COR-L47 (cell line): ENCODE measurements at places on chromosomes 6 and 20.

DNA sequence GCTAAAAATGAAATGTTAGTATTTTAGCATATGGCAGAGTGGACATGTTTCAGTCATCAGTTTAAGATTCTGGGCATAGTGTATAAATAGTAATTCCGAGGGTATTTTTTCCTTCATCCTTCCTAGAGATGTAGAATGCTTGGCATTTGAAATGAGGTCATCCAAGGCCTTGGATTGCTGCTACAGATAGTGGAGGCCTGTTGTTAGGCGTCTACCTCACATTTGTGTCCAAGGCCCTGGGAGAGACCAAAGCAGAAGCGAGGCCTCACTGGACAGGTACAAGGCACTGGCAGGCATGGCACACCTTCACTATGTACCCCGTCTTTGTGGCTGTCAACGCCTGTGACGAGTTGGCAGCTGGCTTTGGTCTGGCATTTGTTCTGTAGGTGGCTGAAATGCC is 58.0 kb downstream of the DTD1 start:
- no peak for DNase-seq

DNA sequence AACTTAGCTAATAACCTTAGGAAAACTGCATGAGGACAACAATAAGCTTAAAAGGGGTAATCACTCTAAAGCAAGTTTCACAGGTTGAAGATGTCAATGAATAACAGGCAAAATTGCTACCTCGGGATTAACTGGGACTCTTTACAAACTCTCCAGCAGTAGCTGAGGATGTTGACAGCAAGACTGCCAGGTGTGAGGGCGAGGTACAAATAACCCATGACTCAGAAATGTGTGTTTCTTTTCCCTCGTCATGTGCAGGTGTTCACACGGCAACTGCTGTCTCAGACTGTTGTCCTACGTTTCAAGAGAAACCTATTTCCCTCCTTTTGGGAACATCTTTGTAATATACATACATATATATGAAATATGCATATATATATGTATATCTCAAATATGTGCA is 15.9 kb downstream of the BCAS1 start:
- no peak for DNase-seq

DNA sequence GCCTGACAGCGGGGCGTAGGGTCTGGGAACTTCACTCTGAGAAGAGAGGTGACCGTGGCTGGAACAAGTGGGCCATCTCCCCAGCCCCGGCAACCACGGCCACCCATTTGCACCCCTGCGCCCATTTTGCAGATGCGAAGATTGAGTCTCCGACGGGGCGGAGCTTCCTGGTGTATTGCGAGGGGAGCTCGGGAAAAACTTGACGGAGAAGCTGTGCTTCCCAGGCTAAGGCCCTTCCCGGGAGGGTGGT is 653 bp downstream of the ZNF335 start:
- DNase-seq, result no peak

- DNase-seq, result no peak
These were observed 15.1 kb downstream of the BMP7 start for GRCh38 chr20:57251344-57251743.

DNA sequence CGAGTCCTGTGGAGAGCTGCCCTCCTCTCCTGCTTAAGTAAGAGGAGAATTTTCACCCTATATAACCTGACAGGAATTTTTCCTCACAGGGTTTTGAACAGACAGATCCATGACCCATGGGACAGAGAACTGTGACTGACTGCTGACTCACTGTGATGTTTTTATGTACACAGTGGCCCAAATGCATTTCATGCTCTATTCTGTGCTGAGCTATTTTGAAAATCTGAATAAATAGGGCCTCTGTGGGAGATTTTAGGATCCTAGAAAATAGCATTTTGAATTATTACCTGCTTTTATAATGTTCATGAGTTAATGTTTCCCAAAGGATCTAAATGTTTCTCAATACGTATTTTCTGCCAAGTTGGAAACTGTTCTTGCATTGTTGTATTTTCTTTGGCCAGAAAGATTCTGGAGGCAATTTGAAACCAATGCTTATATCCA is 577.4 kb downstream of the HTR1B start:
- DNase-seq, result no peak

DNA sequence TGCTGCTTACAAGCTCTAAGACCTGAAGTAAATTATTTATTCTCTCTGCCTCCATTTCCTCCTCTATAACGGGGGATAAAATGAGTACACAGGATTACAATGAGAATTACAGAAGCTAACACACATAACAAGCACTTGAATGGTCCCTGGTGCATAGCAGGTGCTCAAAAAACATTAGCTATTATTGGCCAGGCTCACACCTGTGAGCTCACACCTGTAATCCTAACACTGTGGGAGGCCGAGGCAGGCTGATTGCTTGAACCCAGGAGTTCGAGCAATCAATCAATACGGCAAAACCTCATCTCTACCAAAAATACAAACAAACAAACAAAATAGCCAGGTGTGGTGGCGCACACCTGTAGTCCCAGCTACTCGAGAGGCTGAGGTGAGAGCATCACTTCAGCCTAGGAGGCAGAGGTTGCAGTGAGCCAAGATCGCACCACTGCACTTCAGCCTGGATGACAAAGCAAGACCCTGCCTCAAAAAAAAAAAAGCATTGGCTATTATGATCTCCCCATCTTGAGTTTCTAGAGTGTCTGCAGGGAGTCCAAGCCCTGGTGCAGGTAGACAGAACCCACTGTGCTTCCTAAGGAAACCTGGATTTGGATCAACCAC is 68.1 kb downstream of the PREX1 start:
- peak; percentile 16 for DNase-seq

DNA sequence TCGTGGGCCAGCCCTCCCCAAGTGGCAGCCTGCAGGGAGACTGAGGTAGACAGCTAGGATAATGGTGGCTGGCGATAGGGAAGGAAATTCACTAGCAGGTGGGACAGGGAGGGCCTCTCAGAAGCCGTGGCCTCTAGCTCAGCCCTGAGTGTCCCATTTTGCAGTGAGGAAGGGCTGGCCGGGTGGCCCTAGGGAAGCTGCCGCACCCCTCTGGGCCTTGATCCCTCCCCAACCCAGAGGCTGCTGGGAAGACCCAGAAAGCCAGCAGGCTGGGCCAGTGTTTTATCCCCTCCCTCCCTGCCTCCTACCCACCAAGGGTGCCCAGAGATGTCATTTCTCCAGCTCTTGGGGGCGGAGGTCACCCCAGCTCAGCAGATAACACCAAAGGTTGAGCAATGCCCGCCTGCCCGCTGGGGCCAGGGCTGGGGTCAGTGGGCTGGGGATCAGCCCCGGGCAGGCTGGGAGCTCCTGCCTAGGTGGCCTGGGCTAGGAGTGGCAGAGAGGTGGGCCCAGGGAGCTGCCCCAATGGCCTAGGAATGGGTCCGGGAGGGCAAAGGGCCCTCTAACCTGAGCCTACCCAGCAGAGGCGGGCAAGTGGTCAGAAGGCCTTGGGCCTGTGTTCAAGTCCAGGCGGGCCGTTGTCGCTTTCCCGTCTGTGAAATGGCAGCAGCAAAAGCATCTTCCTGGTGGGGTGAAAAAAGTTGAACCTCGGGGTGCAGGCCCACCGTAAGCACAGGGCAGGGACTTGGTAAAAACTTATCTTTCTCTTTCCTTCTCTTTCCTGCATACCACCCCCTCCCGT is 1.6 kb upstream of the CEBPB start:
- DNase-seq, result no peak

GRCh38 chr6:15263780-15264374 is 18.0 kb downstream of the JARID2 start:
- no peak for DNase-seq

- no peak for DNase-seq
These were observed 117.0 kb downstream of the BMP5 start for GRCh38 chr6:55758156-55758937.

DNA sequence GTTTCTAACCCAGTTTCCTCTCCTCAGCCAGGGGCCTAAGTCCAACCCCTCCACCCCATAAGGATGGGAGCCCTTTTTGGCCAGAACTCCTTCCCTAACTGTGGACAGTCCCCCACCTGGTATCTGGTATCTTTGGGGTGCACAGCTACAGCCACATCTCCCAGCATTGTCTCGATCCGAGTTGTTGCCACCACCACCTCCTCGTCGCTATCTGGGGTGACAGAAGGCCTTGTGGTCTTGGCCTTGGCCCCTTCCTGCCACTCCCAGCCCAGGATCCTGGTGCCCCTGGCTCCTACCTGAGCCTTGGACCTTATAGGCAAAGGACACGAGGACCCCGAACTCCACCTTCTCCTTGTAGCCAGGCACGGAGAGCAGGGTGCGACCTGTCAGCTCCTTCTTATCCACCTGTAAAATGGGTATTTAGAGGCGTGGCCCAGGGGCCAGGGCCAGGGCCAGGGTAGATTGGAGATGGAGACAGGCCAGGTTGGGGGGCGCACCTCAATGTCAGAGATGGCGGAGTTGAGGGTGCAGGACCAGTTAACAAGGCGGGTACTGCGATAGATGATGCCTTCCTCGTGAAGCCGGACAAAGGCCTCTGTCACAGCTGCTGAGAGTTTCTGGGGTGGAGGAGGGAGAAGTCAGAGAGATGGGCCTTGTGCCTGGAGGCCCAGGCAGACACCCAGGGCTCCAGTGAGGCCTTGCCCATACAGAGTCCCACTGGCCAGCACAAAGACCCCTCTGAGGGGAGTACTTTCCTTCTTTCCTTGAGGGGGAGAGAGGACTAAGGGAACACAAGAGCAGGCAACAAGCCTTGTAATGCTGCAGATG is 7.2 kb upstream of the VWA7 start:
- DNase-seq, result no peak

DNA sequence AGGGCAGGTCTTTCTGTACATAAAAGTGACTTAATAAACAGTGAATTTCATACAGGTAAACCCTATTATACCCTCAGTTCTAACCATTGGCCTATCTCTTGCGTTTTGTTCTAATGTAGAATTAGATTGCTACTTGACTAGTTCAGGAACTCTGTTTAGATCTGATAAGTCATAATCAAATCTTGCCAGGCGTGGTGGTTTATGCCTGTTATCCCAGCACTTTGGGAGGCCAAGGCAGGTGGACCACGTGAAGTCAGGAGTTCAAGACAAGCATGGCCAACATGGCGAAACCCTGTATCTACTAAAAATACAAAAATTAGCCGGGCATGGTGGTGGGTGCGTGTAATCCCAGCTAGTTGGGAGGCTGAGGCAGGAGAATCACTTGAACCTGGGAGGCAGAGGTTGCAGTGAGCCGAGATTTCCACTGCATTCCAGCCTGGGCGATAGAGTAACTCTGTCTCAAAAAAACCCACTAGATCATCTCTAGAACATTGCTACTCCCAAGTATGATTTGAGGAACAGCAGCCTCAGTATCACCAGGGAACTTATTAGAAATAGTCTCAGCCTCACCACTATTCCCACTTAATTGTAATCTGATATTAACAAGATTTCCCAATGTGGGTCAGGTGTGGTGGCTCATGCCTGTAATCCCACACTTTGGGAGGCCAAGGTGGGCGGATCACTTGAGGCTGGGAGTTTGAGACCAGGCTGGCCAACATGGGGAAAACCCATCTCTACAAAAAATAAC is 12.2 kb downstream of the GTPBP2 start:
- no peak for DNase-seq

DNA sequence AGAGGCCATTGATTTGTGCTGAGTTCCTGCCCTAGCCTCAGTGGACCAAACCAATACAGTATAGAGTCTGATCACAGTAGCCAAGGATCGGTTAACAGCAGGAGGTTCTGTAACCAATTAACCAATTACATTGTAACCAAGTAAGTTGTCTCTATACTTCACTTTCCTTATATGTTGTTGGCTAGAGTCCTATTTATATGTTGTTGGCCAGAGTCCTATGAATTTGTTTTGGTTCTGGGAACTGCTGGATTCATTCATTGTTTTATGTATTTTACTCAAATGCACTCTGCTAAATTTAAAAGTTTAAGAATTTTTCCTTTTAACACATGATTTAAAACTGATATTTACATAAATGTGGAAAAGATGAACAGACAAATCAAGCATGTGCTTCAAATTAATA is 597.4 kb upstream of the HS3ST5 start:
- no peak for DNase-seq
